AG04450 (cell line): ENCODE measurements at places on chromosomes 11 and 22.

- DNase-seq: no peak
Observed at GRCh38 chr11:955154-956063, 29.7 kb downstream of the AP2A2 start.

GRCh38 chr11:285021-285893 is 3.7 kb upstream of the PGGHG start:
- no peak for DNase-seq

- DNase-seq: no peak
Observed at GRCh38 chr22:45880716-45881523, 96.0 kb downstream of the WNT7B start.

DNA sequence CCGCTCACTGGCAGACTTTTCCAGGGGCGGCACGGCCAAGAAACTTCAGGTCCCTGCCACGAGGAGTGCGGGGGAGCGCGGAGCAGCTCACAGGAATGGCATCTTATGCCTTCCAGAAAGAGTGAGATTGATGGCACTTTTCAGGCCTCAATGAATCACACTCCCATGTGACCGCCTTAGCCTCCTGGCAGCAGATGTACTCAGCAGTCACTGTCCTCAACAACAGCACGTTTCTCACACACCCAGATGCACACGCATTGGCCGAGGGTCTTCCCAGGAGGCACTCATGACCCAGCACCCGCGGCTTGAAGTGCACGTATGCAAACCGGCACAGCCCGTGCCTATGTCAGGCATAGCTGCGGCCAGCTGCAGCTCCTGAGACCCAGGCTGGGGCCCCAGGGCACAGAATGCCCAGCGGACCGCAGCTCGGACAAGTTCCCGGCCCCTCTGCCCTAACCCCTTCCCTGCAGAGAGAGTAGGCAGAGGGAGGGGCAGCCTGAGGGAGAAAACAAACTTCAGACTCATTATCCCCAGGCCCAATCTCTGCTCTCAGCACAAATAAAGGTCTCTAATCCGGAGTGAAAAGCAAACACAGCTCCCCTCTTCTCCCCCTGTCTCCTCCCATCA is 48.3 kb downstream of the RPUSD4 start:
- peak; percentile 71 for DNase-seq

DNA sequence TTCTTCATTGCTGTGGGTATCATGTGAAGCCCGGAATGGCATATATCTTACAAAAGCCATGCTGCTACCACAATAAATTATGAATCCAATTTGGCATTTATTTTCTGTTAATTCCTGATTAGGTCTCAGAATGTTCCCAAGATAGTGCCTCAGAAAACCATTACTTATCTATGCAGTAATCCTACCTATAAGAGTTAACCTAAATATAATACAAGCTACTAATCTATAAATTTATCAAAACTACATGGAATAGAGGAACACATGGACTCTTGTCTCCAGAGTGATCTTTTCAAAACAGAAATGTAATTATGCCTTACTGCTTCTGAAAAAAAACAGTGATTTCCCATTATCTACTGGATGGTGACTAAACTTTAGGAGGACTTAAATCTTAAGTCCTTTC is 687.8 kb upstream of the ANO5 start:
- DNase-seq: no peak

- no peak for DNase-seq
Observed at GRCh38 chr22:49971232-49972162, 10.9 kb downstream of the PIM3 start.

GRCh38 chr11:1530686-1531448 is 41.2 kb downstream of the DUSP8 start:
- DNase-seq: no peak

- peak; percentile 77 for DNase-seq
Observed at GRCh38 chr11:36249246-36249645, 40.0 kb downstream of the COMMD9 start.

GRCh38 chr11:2923446-2924375 is 5.5 kb downstream of the PHLDA2 start:
- no peak for DNase-seq

DNA sequence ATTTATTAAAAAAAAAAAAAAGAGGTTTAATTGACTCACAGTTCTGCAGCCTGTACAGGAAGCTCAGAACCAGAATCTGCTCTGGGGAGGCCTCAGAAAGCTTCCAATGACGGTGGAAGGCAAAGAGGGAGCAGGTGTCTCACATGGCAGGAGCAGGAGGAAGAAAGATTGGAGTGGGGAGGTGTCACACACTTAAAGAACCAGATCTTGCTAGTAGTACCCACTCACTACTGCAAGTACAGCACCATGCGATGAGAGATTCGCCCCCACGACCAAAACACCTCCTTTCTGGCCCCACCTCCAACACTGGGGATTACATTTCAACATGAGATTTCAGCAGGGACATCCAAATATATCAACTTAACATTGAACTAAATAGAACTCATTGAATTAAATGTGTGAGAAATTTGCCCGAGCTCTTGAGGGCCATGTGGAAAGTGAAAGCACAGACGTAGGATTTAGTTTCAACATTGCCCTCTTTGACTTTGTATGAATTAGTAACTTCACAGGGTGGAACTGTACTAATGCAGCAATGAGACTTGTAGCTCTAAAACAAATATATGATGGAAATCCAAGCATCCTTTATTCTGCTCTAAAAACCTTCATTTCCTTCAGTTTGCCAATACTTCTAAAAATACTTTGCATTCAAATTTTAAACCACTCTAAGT is 628.2 kb downstream of the FAM181B start:
- DNase-seq: no peak

- DNase-seq: no peak
Observed at GRCh38 chr22:42951093-42951710, 63.7 kb downstream of the PACSIN2 start.

DNA sequence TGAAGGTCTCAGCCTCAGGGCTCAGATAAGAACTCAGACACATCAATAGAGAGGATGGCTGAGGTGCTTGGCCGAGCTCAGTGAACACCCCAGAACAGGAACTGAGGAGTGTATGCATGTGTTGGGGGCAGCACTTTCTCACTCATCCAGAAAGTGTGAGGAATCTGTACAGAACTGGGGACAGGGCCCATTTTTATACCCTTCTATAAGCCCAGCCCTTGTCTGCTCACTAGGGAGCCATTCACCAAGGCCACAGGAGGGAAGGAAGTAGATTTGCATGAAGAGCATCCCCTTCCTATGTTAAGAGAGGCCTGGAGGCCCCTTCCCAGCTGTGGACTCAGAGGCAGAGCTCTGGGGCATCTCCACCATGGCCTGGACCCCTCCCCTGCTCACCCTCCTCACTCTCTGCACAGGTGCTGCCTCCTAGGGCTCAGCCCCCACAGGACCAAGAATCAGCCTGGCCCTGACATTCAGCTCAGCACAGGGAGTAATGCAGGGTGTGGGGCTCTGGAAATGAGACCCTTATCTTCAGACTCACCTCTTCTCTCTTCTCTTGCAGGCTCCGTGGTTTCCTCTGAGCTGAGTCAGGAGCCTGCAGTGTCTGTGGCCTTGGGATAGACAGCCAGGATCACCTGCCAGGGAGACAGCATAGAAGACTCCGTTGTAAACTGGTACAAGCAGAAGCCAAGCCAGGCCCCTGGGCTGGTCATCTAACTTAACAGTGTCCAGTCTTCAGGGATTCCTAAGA is 39.9 kb upstream of the GGTLC2 start:
- no peak for DNase-seq

GRCh38 chr11:70032943-70033710 is 45.0 kb upstream of the ANO1 start:
- DNase-seq: no peak

GRCh38 chr11:17036666-17037658 is 22.7 kb upstream of the PLEKHA7 start:
- no peak for DNase-seq

DNA sequence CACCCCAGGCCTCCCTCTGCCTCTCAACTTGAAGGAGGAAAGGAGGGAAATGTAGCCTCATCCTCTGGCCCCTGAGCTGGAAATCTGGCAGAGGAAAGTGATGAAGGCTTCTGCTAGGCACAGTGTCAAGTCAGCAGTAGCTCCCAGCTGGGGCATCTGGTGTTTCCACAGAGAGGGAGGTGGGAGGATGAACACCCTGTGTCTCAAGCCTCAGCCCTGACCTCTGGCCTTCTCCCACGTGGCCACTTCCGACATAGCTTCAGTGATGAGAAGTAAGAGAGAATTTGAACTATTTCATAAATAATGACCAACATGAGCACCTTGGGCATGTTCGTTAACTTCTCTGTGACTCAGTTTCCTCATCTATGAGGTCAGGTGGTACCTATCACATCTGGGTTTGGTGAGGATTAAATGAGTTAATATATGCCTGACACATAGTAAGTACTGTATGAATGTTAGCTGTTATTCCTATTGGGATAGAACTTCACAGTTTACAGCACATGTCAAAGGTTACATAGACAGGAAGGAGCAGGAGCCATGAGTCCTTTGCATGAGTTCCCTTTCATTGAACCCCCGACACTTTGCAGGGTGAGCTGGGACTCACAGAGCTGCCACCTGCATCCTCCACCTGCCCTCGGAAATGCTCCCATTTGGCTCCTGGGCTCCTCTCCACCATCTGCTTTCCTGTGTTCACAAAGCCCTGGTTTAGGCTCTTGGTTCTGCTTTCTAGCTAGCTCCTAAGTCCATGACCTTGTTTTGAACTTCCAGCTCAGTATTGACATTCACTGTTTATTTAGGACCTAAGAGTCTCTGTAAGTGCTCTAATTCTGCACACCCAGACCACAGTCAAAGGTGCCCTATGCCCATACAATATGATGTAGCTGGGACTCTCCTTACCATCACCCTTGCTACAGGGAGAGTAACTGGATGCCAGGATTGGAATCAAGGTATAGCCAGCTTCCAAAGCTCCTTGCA is 61.7 kb downstream of the CSNK2A3 start:
- no peak for DNase-seq

DNA sequence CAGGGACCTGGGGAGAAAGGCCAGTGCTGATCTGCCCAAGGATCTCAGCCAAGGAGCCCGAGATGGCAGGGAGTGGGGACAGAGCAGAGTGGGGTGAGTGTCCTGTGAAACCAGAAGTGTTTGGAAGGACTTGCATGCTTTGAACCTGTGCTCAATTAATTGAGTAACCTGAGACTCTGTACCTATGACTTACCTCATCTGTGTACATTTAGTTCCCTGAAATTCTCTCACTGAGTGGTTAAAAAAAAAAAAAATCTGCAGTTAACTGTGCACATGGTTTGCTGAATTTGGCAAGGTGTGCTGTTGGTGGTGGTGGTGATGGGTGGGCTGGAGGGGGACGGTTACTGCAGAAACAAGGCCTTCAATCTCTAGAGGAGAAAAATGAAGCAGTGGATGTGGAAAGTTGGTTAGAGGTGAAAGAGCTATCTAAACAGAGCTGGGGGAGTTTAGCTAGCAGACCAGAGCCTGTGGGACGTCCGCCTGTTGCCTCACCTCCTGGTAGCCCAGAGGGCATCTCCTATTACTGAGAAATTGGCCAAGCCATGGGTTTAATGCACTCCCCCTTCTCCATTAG is 8.3 kb upstream of the SORL1-AS1 start:
- no peak for DNase-seq

- DNase-seq: no peak
Observed at GRCh38 chr11:107716884-107717532, 5.2 kb upstream of the SLN start.
